Activated CD8-positive, alpha-beta memory T cell treated with anti-CD3 and anti-CD28 coated beads, Interleukin-2, amount 10 ng/mL, durations not matched to agents 7 days and 5 days (primary cell): ENCODE measurements at places on chromosomes 16 and 17.

DNA sequence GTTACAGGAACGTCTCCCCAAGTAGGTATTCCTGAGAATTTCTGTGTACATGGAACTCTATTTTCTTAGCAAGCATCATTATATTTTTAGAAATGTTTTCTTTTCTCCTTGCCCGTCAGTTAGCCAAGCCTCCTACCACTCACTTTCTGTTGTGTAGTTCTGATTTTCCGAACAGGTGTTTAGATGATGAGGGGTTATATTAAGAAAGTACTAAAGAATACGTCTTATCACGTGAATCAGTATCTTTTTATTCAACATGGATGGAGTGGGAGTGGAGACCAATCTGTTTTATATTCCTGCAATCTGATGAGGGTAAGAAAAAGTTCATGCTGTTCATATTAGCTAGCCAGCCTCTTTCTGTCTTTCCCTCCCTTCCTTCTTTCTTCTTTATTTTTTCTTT lies 29.4 kb downstream of the MSI2 start:
- no peak for DNase-seq

DNA sequence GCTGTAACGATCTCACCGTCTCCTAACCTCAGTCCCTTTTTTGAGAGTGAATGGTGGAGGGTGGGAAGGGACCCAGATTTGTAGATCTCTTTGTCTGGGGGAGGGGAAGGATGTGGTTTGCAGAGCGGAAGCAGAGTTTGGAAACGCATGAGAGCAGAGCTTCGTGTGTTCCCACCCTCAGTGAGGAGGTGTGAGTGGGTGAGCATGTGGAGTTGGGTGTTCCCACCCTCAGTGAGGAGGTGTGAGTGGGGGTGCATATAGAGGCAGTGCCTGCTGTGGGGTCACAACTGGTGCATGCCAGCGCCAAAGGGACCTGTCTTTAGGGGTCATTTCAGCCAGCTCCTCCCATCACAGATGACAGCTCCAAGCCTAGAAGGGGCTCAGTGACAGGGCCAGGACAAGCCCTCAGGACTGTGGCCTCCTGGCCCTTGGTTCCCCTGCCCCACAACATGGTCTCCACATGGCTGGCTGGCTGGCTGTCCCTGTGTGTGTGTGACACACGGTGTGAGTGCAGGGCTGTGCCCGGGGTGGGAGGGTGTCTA lies 1.8 kb upstream of the CISD3 start:
- DNase-seq, result peak; percentile 88

DNA sequence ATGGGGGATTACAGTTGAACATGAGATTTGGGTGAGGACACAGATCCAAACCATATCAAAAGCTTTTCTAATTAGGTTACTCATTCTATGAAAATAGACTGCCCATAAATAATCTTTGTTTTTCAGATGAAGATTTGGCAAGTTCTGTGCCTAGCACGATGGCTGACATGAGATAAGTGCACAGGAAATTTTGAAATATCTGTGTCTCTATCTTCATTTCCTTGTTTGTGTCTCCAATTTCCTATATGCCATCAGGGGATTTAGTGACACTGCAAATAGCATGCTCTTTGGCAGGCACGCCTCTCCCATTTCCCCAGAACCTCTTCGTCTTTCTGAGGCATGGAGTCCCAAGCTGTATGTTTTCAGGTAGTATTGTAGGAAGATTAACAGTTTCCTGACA lies 544.6 kb downstream of the CDH13 start:
- no peak for DNase-seq

DNA sequence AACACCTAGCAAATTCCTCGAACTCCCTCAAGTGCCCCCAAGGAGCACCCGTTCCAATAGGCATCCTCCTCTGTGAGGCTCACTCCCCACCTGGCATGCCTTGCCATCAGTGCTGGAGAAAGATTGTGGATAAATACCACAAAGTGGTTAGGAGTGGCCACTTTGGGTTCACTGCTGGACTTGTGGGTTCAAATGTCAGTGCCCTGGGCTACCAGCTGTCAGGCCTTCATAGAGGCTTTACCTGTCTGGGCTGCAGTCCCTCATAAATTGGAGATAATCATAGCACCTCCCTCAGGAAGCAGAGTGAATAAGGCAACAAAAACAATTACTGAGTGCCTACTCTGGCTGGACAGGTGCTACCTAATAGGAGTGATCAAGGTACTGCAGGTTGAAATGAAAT lies 1.5 kb upstream of the SYT17 start:
- no peak for DNase-seq

- no peak for DNase-seq
These were observed 8.2 kb upstream of the CNGB1 start for GRCh38 chr16:57979006-57979585.

DNA sequence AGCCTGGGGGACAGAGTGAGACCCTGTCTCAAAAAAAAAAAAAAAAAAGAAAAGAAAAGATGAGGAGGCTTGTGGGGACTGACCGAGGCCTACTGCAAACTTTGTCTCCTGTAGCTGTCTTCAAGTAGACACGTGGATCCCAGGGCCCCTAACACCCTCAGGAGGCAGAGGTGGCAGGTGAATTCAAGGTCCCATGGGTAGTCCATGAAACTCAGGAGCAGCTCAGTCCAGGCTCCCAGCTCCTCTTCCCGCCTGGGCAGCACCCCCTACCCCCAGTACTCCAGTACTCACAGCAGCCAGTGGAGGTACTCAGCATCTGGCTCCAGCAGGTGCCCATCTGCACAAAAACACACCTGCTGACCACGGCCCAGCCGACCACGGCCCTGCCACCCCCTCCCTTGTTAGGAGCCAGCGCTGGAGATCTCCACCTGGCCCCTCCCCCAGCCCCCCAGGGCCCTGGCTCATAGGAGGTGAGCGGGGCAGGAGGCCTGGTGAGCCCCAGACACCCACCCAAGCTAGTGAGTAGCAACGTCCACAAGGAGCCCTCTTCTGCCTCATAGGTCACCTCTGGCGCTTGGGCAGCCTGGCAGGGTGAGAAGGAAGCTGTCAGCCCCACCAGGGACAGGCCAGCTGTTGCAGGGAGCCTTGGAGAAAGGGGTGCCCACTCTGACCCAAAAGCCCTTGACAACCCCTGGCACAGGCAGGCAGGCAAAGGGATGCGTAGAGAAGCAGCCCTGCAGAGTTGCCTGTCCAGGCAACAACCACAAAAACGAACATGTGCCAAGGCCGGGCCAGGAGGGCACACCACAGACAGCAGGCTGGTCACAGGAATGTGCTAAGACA lies 3.8 kb downstream of the MRPL38 start:
- DNase-seq, result no peak

DNA sequence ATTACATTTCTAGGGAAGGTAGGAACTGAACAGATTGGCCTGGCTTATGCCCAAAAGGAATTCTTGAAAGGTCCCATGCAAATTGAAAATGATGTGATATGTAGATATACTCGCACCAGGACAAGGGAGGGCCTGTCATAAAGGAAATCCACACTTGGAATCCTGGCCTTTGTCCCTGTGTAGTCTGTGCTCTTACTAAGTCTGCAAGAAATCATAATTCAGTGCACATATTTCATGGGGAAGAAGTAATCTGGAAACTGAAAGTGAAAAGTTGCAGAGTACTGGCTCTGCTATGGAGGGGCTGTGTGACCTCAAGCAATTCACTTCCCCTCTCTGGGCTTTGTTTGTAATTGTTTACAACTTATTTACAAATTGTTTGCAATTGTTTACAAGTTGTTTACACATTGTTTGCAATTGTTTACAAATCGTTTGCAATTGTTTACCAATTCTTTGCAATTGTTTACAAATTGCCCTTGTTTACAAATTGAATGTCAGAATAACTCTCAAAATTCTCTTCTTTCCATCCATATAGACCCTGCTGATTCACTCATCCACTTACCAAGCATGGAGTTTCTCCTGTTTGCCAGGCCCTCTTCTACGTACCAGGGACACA lies 12.9 kb downstream of the SCNN1G start:
- no peak for DNase-seq

GRCh38 chr17:52159246-52160135 lies 977 bp upstream of the CA10 start:
- DNase-seq, result no peak

DNA sequence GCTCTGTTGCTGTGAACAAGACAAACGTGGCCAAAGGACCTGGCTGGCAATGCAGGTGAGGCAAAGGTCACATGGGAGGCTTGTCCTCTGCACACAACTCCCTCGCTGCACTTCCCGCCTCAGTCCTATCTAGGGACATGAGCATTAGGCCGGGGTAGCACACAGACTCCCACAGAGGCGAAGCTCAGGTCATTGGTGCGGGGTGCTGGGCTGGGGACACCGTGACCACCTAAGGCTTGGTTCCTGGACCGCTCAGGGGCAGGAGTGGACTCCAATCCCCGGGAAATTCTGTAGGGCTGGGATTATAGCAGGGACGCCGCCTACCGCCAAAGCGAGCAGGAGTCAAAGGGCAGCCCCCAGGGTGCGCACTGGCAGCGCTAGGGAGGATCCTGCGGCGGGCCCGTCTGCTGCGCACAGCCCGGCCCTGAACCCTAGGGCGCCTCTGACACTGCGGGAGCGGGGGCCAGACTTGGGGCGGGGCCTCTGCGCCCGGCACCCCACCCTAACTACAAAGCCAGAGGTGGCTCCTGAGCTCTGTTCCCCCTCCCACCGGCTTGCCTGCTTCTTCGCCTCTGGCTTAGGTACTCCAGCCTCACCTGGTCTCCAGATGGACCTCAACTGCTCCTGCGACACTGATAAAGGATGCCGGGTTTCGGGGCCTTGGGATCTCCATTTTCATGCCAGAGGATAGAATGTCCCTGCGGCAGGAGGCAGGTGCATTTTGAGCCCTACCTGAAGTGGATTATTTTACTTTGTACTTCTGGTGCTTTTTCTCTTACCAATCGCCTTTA lies 3.9 kb upstream of the MT1B start:
- DNase-seq, result no peak

DNA sequence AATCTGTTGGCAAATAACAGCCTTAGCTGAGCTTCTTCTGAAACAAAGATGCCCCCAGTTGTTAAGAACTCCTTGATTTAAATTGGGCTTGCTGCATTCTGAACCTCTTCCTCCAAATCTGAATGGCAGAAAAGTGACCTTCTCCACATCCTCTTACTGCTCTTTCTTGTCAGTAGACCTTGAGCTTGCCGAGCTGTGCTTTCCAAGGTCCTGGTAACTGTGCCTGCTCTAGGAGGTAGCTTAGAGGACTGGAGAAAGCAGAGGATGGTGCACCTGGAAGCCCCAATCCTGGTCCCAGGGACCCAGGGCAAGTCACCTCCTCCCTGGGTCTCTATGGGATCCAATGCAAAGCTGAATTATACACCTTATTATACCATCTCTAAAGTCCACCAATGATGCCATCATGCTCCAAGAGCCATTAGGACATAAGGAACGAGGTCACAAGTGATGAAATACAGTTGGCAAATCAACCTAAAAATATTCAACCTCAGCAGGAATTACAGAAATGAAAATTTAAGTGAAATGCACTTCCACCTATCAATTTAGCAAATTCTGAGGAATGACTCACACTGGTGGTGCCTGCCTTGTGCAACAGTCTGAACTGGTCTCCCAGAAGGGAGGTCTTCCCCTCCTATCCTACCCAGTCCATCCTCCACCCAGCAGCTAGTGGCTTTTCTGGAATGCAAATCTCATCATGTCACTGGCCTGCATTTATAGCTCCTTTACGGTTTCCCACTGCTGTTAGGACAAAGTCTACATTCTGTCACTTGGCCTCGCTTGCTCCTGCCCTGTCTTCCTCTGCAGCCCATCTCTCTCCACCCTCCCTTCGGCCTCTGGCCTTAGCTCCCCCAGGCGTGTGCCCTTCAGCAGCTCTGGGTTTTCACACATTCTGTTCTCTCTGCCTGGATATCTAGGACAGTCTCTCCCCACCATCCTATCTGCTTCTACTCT lies 36.6 kb downstream of the TOM1L2 start:
- no peak for DNase-seq

- no peak for DNase-seq
These were observed 167.5 kb downstream of the CDK5R1 start for GRCh38 chr17:32654324-32654723.

DNA sequence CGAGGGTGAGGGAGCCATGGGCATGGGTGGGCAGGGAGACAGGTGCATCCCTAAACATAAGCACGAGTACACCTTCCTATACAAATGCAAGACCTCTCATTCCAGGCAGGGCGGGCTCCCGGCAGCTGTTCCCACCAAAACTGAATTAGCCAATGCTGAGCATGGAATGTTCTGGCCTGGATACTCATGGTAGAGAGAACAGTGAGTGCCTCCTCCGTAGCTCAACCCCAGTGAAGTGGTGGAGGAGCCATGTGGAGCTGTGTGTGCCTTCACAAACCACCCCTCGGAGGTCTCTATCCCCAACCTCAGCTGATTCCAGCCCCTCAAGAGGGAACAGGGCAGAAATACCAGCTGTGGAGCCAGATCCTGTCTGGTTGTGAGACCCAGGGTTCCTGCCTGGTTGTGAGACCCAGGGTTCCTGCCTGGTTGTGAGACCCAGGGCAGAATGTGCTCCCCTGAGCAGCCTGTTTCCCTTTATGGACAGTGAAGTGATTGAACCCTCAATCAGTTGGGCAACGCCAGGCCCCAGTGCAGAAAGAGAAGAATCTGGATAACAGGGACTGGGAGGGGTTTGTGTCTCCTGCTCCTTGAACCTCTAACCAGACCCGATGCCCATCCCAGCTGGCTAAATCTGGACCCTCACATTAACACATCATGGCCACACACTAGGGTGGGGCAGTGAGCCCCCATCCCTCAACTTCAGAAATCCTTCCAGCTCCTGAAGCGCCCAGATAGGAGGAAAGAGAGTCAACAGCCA lies 2.4 kb upstream of the CDH16 start:
- no peak for DNase-seq

- no peak for DNase-seq
These were observed 361.3 kb downstream of the FOXL1 start for GRCh38 chr16:86939609-86940008.

- no peak for DNase-seq
These were observed 68.7 kb downstream of the BANP start for GRCh38 chr16:88019821-88020515.

GRCh38 chr16:28321700-28322411 lies 29.5 kb downstream of the SBK1 start:
- DNase-seq, result peak; percentile 64

DNA sequence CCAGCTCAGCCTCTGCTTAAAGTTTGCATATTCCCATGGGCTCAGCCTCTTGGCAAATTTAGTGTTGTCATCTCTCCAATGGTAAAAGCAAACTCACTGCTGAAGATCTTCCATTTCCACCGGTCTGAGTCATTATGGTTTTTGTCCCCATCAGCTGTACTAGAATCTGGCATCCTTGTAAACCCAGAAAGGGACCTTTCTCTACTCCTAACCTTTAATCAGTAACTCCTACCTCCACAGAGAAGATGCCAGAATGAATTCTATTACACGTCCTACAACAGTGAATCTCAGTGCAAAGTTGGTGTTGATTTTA lies 45.8 kb downstream of the ZNF652 start:
- no peak for DNase-seq

GRCh38 chr17:1764284-1764683 lies 2.4 kb downstream of the SERPINF1 start:
- DNase-seq, result peak; percentile 86
